ENCODE measurements at places on chromosomes 7 and 10. TPM values are rescaled to one million over a fixed set of nuclear protein-coding genes. Genes with fewer than 3 reads are reported as not detected.

- H3K27me3 ChIP-seq, result peaks cover 2% of the 10 kb centered on the region
- no peaks in the 10 kb centered on the region for H3K4me1 ChIP-seq
- DNase-seq, result peak; percentile 62
- no peak overlapping the region for H3K27ac ChIP-seq
These were observed 84.1 kb upstream of the GNA12 start for GRCh38 chr7:2928256-2928612.

GRCh38 chr7:56028942-56029630, 22.2 kb downstream of the PSPH start:
- H3K4me1 ChIP-seq, result peaks cover 22% of the 10 kb centered on the region
- peak overlapping the region; percentile 57 for H3K27ac ChIP-seq
- no peak for DNase-seq
- H3K27me3 ChIP-seq, result no peaks in the 10 kb centered on the region
- peaks cover 16% of the 10 kb centered on the region for H3K36me3 ChIP-seq

DNA sequence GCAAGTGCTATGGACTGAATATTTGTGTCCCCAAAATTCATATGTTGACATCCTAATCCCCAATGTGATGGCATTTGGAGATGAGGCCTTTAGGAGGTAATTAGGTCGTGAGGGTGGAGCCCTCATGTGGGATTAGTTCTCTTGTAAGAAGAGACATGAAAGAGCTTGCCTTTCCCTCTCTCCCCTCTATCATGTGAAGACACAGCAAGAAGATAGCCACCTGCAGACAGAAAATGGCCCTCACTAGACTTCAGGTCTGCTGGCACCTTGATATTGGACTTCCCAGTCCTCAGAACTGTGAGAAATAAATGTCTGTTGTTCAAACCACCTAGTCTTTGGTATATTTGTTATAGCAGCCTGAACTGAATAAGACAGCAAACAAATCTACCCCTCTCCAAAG, 75.1 kb upstream of the TBX20 start:
- peaks cover 14% of the 10 kb centered on the region for H3K27me3 ChIP-seq
- no peak overlapping the region for H3K27ac ChIP-seq
- no peak for DNase-seq
- H3K36me3 ChIP-seq, result no peaks in the 10 kb centered on the region
- H3K4me3 ChIP-seq, result no peak overlapping the region

GRCh38 chr7:155732286-155732685, 80.0 kb downstream of the SHH start:
- H3K27me3 ChIP-seq, result no peaks in the 10 kb centered on the region
- H3K4me1 ChIP-seq, result peaks cover 19% of the 10 kb centered on the region
- H3K27ac ChIP-seq, result no peak overlapping the region
- no peak for DNase-seq
- H3K4me3 ChIP-seq, result no peak overlapping the region
- peaks cover 2% of the 10 kb centered on the region for H3K36me3 ChIP-seq

DNA sequence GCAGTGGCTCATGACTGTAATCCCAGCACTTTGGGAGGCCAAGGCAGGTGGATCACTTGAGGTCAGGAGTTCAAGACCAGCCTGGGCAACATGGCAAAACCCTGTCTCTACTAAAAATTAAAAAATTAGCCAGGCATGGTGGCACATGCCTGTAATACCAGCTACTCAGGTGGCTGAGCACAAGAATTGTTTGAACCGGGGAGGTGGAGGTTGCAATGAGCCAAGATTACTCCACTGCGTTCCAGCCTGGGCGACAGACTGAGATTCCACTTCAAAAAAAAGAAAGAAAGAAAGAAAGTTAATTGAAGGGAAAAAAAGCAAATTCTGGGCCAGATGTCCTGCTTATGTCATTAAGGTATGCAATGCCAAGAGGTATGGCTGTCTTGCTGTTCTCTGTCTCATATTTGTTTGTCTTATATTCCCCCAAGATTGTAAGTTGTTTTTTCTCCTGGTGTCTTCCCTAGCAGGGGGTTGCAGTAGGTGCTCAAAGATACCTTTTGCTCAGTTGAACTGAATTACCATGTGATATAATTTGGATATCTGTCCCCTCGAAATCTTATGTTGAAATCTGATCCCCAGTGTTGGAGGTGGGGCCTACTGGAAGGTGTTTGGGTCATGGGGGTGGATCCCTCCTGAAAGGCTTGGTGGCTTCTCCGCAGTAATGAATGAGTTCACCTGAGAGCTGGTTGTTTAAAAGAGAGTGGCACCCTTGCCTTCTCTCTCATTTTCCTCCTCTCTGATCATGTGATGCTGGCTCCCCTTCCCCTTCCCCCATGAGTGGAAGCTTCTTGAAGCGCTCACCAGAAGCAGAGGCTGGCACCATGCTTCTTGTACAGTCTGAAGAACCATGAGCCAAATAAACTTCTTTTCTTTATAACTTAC, 60.9 kb downstream of the MYOF start:
- H3K4me3 ChIP-seq, result no peak overlapping the region
- DNase-seq, result no peak
- H3K36me3 ChIP-seq, result peaks cover 44% of the 10 kb centered on the region
- H3K27me3 ChIP-seq, result no peaks in the 10 kb centered on the region

GRCh38 chr7:82700741-82701140, 257.2 kb upstream of the CACNA2D1 start:
- no peaks in the 10 kb centered on the region for H3K27me3 ChIP-seq
- DNase-seq, result no peak
- no peaks in the 10 kb centered on the region for H3K36me3 ChIP-seq
- no peak overlapping the region for H3K27ac ChIP-seq

DNA sequence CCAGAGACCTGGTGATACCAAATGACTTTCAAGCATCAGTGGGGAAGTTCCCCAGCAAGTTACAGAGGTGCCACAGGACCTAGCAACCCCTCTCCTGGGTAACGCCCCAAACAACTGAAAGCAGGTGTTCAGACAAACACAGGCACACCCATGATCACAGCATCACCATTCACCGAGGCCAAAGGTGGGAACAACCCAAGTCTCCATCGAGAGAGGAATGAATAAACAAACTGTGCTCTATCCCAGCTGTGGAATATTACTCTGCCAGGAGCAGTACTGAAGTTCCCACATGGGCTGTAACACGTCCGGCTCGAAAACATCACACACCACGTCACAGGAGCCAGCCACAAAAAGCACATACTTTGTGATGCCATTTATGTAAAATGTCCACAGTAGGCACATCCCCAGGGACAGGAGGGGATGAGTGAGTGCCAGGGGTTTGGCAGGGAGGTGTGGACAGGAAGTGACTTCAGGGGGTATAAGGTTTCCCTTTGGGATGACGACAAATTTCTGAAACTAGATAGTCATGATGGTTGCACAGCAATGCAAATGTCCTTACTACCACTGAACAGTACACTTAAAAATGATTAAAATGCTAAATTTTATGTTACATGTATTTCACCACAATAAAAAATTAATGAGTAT, 222.8 kb downstream of the TNS3 start:
- H3K27me3 ChIP-seq, result no peaks in the 10 kb centered on the region
- H3K4me1 ChIP-seq, result peaks cover 25% of the 10 kb centered on the region
- H3K36me3 ChIP-seq, result peaks cover 10% of the 10 kb centered on the region
- peak overlapping the region; percentile 81 for H3K27ac ChIP-seq
- no peak for DNase-seq

DNA sequence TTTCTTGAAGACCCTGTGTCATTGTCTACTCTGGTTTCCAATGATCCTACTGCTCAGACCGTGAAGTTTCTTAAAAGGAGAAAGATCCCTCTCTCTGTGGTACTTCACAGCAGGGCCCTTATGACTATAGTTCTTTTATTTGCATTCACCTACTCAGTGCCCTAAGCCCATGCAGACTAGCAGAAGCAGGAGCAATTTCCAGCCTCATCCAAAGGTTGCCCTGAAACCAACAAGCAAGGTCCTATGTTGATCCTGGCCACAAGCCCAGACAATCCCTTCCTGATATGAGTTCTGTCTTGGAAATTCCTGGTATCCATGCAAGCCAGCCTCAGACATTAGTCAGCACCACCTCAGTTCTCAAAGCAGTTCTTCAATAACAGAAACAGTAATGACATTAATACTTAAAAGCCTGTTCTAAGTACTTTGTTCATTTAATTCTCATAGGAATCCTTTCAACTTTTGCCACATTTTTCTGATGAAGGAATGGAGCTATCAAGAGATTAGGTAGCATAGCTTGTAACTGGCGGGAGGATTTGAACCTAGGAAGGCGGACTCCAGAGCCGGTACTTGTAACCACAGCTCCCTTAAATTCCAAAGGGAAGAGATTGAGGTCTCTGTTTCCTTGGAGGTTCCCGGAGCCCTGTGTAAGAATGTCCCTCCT, 58.1 kb upstream of the ST8SIA6 start:
- H3K27me3 ChIP-seq, result no peaks in the 10 kb centered on the region
- H3K27ac ChIP-seq, result peak overlapping the region; percentile 90
- no peaks in the 10 kb centered on the region for H3K36me3 ChIP-seq
- no peak for DNase-seq
- H3K4me3 ChIP-seq, result peak overlapping the region; percentile 3

DNA sequence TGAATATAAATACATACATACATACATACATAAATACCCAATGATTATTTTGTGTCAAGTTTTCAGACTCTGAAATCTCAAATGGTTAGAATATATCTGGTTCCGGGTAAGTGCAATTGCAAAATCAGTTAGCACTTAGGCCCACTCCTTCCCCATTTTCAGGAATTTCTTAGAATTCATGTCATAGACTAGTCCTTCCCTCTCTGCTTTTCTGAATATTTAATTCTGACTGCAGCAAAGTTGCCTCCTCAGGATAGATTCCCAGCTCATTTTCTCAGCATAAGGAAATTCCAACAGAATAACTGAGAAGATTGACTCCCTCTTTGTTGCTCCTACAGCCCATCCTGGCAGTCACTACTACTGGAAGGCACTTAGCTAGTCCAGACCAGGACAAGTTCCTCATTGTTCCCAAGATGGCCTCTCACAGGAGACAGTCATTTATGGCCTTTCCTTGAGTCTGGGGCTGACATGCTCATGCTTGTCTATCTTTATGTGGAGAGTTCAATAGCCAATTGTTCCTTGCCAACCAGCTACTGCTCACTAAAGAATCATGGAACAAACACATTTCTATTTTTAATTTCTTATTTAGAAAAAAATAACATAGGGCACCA, 142.9 kb upstream of the ITGB1 start:
- H3K4me3 ChIP-seq, result no peak overlapping the region
- DNase-seq, result no peak
- no peaks in the 10 kb centered on the region for H3K36me3 ChIP-seq

GRCh38 chr10:132862485-132863420, 76.8 kb upstream of the NKX6-2 start:
- no peaks in the 10 kb centered on the region for H3K36me3 ChIP-seq
- DNase-seq, result peak; percentile 82
- H3K27ac ChIP-seq, result no peak overlapping the region
- no peak overlapping the region for H3K4me3 ChIP-seq
- peaks cover 45% of the 10 kb centered on the region for H3K27me3 ChIP-seq
- H3K4me1 ChIP-seq, result peaks cover 3% of the 10 kb centered on the region

DNA sequence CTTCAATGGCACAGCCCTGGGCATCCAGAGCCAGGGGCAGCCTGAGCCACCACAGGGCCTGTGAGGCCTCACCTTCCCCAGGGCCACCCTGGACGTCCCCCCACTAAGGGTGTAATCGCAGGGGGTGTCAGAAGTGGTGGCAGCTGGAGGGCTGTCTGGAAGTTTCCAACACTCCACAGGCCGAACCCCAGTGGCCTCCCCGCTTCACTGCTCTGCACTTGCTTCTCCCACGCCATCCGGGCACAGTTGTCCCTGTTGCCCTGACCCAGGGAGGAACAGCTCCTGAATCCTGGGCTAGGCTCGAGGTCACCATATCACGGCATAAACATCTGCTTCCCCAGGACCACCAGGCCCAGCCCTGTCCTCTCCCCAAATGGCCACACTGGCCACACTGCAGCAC, 276.6 kb downstream of the MAD1L1 start:
- no peak for DNase-seq
- no peaks in the 10 kb centered on the region for H3K27me3 ChIP-seq
- H3K4me3 ChIP-seq, result no peak overlapping the region
- H3K36me3 ChIP-seq, result peaks cover 9% of the 10 kb centered on the region
- H3K4me1 ChIP-seq, result no peaks in the 10 kb centered on the region
- no peak overlapping the region for H3K27ac ChIP-seq

DNA sequence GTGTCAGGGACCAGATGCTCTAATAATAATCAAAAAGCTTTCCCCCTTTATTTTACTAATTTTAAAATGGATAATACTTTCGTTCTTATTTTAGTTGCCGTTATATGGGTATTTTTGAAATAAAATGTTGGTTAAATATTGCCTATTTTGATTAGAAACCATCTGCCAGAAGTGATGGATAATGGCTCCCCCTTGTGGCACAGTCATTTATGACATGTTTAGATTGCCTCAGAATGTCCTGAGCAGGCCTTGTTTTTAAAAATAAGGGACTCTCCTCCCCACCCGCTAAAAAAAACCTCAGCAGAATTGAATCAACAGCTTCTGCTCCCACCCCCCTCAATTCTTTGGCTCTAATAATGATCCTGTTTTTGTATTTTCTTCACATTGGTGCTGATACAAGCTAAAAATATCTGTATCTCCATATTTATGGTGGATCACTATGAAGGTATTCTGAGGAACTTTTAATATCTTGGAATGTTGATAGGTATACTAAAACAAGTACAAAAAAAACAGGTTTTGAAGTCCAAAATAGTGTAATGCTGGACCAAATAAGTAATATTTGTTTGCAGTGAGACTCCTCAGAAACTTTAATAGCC, 38.8 kb downstream of the TMEM60 start:
- DNase-seq, result no peak
- H3K27ac ChIP-seq, result no peak overlapping the region
- H3K4me1 ChIP-seq, result peaks cover 7% of the 10 kb centered on the region
- H3K4me3 ChIP-seq, result no peak overlapping the region
- no peaks in the 10 kb centered on the region for H3K27me3 ChIP-seq

- H3K4me3 ChIP-seq, result no peak overlapping the region
- no peaks in the 10 kb centered on the region for H3K4me1 ChIP-seq
- DNase-seq, result no peak
- no peaks in the 10 kb centered on the region for H3K36me3 ChIP-seq
- no peak overlapping the region for H3K27ac ChIP-seq
- H3K27me3 ChIP-seq, result peaks cover 5% of the 10 kb centered on the region
These were observed 148.4 kb upstream of the STEAP1 start for GRCh38 chr7:90005836-90006235.

DNA sequence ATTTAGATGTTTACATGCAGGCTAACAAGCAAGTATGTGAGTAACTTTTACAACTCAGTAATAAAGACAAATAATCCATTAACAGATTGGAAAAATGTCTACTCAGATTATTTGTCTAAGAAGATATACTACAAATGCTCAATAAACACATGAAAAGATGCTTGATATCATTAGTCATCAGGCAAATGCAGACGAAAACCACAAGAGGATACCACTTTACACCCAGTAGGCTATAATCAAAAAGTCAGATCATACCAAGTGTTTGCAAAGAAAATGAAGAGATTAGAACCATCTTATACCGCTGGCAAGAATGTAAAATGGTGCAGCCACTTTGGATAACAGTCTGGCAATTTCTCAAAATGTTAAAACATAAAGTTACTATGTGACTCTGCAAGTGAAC, 84.1 kb downstream of the MALSU1 start:
- H3K27me3 ChIP-seq, result no peaks in the 10 kb centered on the region
- no peak overlapping the region for H3K4me3 ChIP-seq
- DNase-seq, result no peak
- peaks cover 10% of the 10 kb centered on the region for H3K36me3 ChIP-seq

- H3K27me3 ChIP-seq, result no peaks in the 10 kb centered on the region
- no peaks in the 10 kb centered on the region for H3K4me1 ChIP-seq
- H3K27ac ChIP-seq, result no peak overlapping the region
- no peak overlapping the region for H3K4me3 ChIP-seq
- peaks cover 7% of the 10 kb centered on the region for H3K36me3 ChIP-seq
These were observed 87.9 kb upstream of the KLF14 start for GRCh38 chr7:130821864-130822263.

DPP6 gene
- not detected for total RNA-seq

FLNC gene
- 72.3 TPM for total RNA-seq

VWA2 gene
- total RNA-seq, result not detected

COX15 gene
- 20.8 TPM for total RNA-seq

GPR146 gene
- total RNA-seq, result 4.4 TPM

BLNK gene
- not detected for total RNA-seq

TMEM130 gene
- 19.3 TPM for total RNA-seq

Data from chondrocyte (in vitro differentiated cells).